Uterine smooth muscle cell (primary cell): ENCODE measurements at places on chromosomes 6 and 20. TPM values are rescaled to one million over a fixed set of nuclear protein-coding genes. Genes with fewer than 3 reads are reported as not detected.

TBX18 gene
- 3.2 and 3.8 TPM in 2 replicates for total RNA-seq

PSMG4 gene
- 32.6 and 36.2 TPM in 2 replicates for total RNA-seq

FOXF2 gene
- 0.25 and 0.55 TPM in 2 replicates for total RNA-seq

SSTR4 gene
- not detected in 2 replicates for total RNA-seq

RAD21L1 gene
- 0.66 TPM in 1 of 2 replicates, not detected in the other for total RNA-seq

MUCL3 gene
- not detected in 2 replicates for total RNA-seq

CSNK2B gene
- total RNA-seq: 82.2 and 114 TPM in 2 replicates

LPIN3 gene
- 5.0 and 5.5 TPM in 2 replicates for total RNA-seq

SALL4 gene
- total RNA-seq: 0.22 and 0.25 TPM in 2 replicates

ZFP64 gene
- 17.2 and 22.4 TPM in 2 replicates for total RNA-seq

CFAP206 gene
- 0.37 and 0.66 TPM in 2 replicates for total RNA-seq

GPR6 gene
- total RNA-seq: not detected in 2 replicates

C6orf52 gene
- total RNA-seq: 1.00 and 1.5 TPM in 2 replicates

ZNF334 gene
- total RNA-seq: 4.8 and 6.9 TPM in 2 replicates

THEMIS gene
- total RNA-seq: not detected in 2 replicates

LPA gene
- total RNA-seq: not detected in 2 replicates

BTNL2 gene
- total RNA-seq: not detected in 2 replicates

SMOC2 gene
- total RNA-seq: not detected in 2 replicates

HCK gene
- not detected in 2 replicates for total RNA-seq

RSPH4A gene
- 0.11 and 0.12 TPM in 2 replicates for total RNA-seq

BPIFA1 gene
- not detected in 2 replicates for total RNA-seq

IL17A gene
- total RNA-seq: not detected in 2 replicates

PNLDC1 gene
- total RNA-seq: not detected in 2 replicates

CGA gene
- total RNA-seq: 0.77 TPM in 1 of 2 replicates, not detected in the other

VEGFA gene
- 200 and 441 TPM in 2 replicates for total RNA-seq

IRF4 gene
- under 0.01 TPM in 2 replicates for total RNA-seq

TREM1 gene
- total RNA-seq: 0.66 and 1.00 TPM in 2 replicates

ASIP gene
- total RNA-seq: not detected in 2 replicates

NEU1 gene
- 72.7 and 128 TPM in 2 replicates for total RNA-seq

PRICKLE4 gene
- 0.66 TPM in 1 of 2 replicates, not detected in the other for total RNA-seq

SLC13A3 gene
- 3.1 and 5.5 TPM in 2 replicates for total RNA-seq

C20orf202 gene
- total RNA-seq: 0.12 TPM in 1 of 2 replicates, not detected in the other

PHF20 gene
- 26.2 and 29.2 TPM in 2 replicates for total RNA-seq

RIPPLY2 gene
- under 0.01 and 0.87 TPM in 2 replicates for total RNA-seq

BPIFA3 gene
- not detected in 2 replicates for total RNA-seq

ADGRG6 gene
- total RNA-seq: 1.5 and 6.6 TPM in 2 replicates

SLC22A2 gene
- total RNA-seq: 0.12 TPM in 1 of 2 replicates, not detected in the other

C20orf96 gene
- total RNA-seq: 3.1 and 4.4 TPM in 2 replicates

BMP2 gene
- 5.0 and 13.5 TPM in 2 replicates for total RNA-seq

PTGIS gene
- 22.4 and 58.2 TPM in 2 replicates for total RNA-seq

HLA-DRA gene
- not detected in 2 replicates for total RNA-seq

PANK2 gene
- 59.2 and 68.6 TPM in 2 replicates for total RNA-seq

VIP gene
- not detected in 2 replicates for total RNA-seq

SEC63 gene
- total RNA-seq: 28.1 and 41.7 TPM in 2 replicates

COL9A3 gene
- total RNA-seq: 0.11 and 1.1 TPM in 2 replicates

STMN3 gene
- 18.9 and 43.9 TPM in 2 replicates for total RNA-seq

GLP1R gene
- total RNA-seq: not detected in 2 replicates

ZNF391 gene
- 1.7 and 3.0 TPM in 2 replicates for total RNA-seq
